ENCODE measurements at places on chromosomes 6 and 20.

GRCh38 chr20:63215101-63216040 lies 560 bp downstream of the YTHDF1 start:
- no peak for DNase-seq

DNA sequence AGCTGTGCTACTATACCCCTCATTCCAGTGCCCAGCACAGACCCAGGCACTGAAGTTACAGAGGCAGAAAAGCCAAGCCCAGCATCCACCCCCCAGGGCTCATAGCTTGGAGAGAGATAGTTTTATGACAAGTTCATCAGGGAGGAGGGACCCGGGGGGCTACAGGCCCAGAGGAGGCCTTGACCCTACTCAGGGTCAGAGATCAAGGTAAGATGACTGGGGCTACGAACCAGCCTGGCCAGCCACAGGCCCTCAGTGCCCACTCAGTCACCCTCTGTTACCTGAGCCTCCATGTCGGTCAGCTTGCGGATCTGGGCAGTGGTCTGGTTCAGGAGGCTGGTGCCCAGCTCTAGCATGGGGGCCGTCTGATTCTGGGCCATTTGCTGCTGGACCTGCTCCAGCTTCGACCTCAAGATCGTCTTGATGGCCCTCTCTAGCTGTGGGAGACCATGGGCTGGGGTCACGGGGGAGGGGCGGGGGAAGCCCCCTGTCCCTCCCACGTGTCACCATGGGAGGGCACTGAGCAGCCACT lies 26.1 kb downstream of the ANGPT4 start:
- no peak for DNase-seq

DNA sequence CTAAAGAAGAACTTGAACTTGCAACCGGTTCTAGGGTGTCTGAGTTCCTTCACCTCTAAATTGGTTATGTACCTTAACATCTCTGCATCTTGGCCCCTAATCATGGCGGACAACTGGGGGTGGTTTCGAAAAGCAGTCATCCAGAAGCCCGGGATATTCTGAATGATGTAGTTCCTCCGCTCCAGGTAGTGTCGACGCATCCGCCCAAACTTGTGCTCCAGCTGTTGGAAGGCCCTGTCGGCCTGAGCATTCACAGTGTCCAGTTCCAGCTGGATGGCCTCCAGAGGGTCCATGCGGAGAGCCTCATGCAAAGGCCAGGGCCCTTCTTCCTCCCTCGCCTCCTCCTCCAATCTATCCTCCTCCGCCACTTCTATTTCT lies 887 bp downstream of the TSPYL1 start:
- DNase-seq = no peak

DNA sequence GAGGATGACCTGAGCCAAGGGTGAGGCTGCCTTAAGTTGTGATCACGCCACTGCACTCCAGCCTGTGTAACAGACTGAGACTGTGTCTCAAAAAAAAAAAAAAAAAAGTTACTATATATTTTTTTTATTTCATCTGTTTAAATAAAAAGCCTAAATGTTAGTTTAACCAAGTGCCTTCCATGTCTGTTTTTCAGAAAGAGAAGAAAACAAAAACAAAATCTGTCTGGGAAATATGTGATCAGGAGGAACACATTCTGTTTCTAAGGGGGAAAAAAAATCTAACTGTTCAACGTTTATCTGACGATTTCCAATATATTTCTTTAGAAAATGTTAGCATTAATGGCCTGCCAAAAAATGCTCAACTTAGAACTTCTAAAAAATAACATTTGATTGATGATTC lies 147.0 kb downstream of the IPCEF1 start:
- DNase-seq = no peak

- DNase-seq = no peak
These were observed 60.8 kb downstream of the CD40 start for GRCh38 chr20:46178891-46179290.

GRCh38 chr20:2729251-2729713 lies 36.7 kb downstream of the EBF4 start:
- DNase-seq = no peak

DNA sequence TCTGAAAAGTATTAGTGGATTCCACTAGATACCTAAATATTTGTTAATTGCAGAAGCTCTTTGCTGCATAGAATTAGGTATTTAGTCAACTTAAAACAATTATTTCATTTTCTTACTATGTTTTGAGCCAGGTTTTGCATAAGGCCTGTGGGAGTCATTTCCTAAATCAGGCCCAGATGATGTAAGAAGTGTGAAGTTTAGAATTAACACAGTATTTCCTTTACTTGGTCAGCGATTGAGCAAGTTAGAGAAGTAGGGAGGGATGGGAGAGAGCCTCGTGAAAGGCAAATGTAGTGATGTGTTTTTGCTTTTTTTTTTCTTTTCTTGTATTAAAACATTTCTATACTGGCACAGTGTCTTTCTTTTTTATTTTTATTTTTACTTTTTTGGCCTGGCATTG lies 711.1 kb downstream of the HDGFL1 start:
- DNase-seq = no peak

GRCh38 chr6:118012944-118013343 lies 105.9 kb downstream of the SLC35F1 start:
- no peak for DNase-seq

DNA sequence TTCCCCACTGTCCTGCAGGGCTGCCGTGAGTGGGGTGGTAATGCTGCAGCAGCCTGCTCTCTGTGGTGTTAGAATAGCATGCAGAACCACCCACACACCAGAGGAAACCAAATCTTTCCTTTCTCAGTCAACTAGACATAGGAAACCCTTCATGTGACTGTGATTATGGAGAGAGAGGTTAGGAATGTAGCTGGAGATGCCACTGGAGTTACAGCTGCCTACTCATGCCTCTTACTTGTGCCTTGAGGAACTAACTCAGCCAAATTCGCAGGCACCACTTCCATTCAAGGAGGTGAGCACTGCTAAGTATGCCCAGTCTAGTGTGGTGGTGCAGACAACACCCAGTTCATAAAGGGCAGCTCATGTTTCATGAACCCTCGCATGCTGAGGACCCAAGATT lies 27.4 kb downstream of the MUC22 start:
- DNase-seq = no peak

GRCh38 chr6:18019539-18020534 lies 32.4 kb upstream of the KIF13A start:
- DNase-seq = no peak

GRCh38 chr6:23953976-23954375 lies 172.0 kb upstream of the NRSN1 start:
- DNase-seq = no peak

DNA sequence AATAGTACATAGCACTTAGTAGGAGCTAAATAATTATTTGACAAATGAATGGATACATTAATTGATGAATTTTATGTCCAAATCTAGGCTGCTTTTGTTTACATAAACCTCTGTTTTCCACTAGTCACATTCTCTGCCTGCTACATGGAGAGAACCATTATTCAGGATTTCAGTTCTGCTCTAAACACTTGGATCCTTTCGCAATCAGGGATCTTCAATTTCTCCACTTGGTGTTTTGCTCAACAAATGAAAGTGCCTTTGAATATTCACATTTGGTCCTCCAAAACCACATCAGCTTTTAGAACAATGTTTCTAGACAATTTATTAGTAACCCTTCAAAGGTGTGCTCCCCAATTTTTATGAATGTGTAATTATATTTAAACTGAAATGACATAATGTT lies 30.6 kb upstream of the HLA-DQB1 start:
- DNase-seq = no peak

DNA sequence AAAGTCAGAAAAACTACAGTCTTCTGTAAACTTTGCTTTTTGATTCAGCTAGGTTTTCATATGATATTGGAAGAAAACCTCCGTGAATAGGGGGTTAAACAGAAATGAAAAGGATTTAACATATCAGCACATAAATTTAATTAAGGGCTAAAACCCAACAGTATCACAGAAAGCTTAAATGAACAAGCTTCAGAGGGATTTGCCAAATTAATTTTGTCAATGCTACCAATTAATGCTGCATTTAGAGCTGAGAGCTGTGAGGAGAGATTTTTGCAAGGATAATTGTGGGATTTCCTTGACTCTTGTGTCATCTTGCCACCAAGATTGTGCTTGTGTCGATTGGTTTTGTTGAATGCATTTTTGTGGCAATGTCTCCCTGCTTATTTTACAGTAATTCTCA lies 379.9 kb downstream of the CD109 start:
- no peak for DNase-seq

GRCh38 chr6:16413399-16413798 lies 175.0 kb downstream of the GMPR start:
- no peak for DNase-seq

All from stimulated activated CD4-positive, alpha-beta T cell treated with anti-CD3 and anti-CD28 coated beads, Interleukin-12 subunit alpha, Interleukin-12 subunit beta, amount 100 ng/mL, for 48 hours (primary cell).